ENCODE measurements at places on chromosomes 3 and 15.

GRCh38 chr3:46930166-46930944 is 46.2 kb downstream of the CCDC12 start:
- DNase-seq: no peak

DNA sequence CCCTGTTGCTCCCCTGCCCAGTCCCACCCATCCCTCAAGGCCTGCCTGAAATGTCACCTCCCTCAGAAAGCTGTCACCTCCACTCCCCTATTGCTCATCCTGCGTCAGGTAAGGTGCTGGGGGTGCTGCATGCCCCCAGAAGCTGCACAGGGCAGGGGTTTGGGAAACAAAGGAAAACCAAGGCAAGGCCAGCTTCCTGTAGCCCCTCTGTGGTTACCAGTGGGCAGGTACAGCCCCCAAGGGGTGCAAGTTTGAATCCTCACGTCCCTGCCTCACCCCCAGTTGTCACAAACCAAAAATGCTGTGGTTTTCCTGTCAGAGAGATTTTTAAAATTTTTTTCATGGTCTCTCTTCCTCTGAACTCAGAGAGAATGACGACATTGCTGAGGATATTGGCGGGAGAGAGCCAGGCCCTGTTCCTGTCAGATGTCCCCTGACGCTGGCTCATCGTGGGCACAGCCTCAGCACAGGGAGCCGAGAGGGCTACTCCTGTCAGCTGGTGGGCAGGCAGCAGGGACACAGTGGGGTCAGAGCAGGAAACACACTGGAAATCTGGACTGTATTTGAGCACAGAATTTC is 27.0 kb downstream of the PSTPIP1 start:
- DNase-seq: no peak

GRCh38 chr3:123028233-123028828 is 768 bp upstream of the SEMA5B start:
- DNase-seq: peak; percentile 45

DNA sequence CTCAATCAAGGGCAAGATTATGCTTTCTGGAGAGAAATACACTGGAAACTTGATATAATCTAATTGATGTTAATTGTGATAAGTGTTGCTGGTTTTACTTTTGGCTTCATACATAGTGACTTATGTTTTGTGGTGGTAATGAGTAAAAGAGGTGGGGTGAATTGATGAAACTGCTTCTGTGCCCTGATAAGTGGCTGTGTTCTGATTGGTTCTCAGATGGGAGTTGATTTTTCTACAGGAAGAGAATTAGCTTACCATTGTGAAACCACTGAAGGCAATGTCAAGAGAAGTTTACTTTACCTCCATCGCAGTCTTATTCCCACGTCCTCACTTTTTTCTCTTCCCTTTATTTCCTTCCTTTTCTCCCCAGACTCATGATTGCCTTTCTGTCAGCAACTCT is 23.8 kb downstream of the TMEM45A start:
- no peak for DNase-seq

- peak; percentile 51 for DNase-seq
Observed at GRCh38 chr15:84633311-84634227, 20.5 kb downstream of the WDR73 start.

DNA sequence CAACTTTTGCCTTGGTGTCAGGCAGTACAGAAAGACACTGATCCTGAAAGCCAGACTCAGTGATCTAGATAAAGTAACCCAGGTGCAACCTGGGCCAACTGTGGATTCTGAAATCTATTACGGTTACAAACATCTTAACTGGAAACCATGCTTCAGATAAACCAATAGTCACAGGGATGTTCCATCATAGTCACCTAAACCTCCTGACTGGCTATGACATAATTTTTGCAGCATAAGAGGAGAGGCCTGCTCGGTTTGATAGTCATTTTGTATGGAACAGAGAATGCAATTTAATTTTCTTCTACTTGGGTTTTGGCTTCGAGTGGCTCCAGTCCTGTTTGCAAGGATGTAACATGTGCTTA is 3.7 kb downstream of the SLCO3A1 start:
- DNase-seq: no peak
